ENCODE measurements at places on chromosomes 12 and 14.

DNA sequence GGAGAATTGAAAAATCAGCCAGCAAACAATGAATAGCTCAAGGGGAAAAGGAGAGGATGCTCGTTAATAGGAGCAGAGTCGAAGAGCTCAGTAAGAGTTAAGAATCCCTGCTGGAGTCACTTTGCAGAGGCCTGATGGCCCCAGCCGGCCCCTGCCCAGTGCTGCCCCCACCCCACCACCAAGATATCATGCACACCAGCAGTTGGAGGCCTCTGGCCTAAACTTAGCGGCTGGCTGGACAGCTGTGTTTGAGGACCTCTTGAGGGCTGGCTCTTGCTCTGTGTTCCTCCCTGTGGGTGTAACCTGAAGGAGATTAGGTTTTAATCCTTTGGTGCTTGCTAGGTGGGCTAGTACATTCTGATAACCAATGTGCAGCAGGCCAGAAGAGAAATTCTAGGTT lies 142.0 kb downstream of the PLXNC1 start:
- DNase-seq = no peak

GRCh38 chr14:88975043-88975830 lies 150.8 kb downstream of the TTC8 start:
- no peak for DNase-seq

- DNase-seq = no peak
These were observed 13.4 kb downstream of the CLSTN3 start for GRCh38 chr12:7143564-7143963.

GRCh38 chr14:49052521-49052920 lies 533.7 kb downstream of the RPS29 start:
- no peak for DNase-seq
